ENCODE measurements at places on chromosomes 7 and 10. TPM values are rescaled to one million over a fixed set of nuclear protein-coding genes. Genes with fewer than 3 reads are reported as not detected.

The MMD2 gene
- not detected for total RNA-seq

The UCN3 gene
- total RNA-seq: not detected

The CNNM2 gene
- 10.0 TPM for total RNA-seq

The GIMAP1 gene
- total RNA-seq: not detected

The STEAP2 gene
- total RNA-seq: 1.6 TPM

The KIF11 gene
- total RNA-seq: 70.8 TPM

The AKR1C3 gene
- total RNA-seq: not detected

DNA sequence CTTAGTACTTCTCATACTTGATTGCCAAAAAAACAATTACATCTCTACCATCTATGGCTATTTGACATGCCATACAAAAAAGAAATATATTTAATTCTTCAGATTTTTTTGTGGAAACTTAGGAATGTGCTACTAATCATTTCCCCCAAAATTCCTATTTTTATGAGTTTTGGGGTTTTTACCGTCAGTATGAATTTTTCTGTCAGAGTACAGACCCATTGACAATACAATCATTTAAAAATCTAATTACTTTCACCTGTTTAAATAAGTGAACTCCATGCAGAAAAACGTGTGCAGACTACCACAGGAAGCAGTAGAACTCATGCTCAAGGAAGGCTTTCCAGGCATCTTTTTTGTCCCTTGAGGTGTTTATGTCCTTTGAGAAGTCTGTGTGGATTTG lies 48.8 kb upstream of the FOXP2 start:
- DNase-seq: no peak

DNA sequence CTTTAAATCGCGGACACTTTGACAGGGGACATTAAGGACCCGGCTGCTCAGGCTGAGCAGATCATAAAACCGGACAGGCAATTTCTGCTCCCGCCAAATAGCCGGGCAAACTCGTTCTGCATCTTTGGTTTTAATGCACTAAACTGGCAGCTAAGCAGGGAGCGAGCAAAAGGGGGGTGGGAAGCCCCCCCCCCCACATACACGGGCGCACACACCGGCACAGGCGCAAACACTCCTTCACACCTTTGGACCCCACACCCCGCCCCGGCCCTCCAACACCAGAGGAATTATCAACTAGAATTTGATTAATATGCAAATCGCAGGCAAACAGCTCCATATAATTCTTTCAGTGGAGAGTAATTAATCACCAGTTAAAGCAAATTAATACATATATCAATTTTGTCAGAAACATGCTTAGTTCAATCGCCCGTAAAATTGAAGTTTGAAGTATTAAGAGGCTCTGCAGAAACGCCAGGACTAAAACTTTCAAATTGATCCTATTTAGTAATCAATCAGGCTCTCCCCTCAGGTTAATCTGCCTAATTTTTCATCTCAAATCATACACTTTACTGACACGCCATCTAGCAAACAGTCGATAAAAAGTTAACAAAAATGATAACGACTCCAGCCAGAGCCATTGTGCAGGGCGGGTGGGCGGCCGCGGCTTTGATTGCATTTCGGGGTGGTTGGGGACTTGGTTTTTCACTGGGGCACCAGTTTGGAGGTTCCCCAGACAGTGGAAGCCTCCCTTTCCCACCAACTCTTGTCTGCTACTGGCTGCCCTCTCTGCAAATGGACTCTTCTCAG lies 9.9 kb downstream of the LBX1 start:
- DNase-seq: no peak

- DNase-seq: no peak
Measured at GRCh38 chr7:70489813-70490212, 642.1 kb upstream of the GALNT17 start.

GRCh38 chr7:81272176-81272575 lies 353.3 kb upstream of the SEMA3C start:
- DNase-seq: no peak

- no peak for DNase-seq
Measured at GRCh38 chr10:84184517-84184916, 9.8 kb upstream of the CDHR1 start.

DNA sequence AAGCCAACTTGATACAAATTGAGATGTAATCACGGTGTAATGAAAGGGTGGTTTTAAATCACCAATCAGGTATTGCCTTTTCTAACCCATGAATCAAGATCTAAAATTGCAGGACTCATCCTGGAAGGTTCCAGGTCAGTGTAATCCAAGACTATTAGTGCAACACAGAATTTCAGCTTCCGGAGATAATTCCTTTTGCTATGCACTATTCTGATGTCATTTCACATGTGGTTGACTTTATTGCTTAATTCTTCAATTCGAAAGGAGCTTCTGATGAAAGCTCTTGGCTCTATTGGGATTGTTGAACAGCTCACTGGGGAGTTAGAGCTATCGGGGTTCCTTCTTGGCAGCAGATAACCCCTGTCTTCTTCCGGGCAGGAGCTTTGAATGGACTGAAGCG lies 147.4 kb upstream of the INSYN2A start:
- no peak for DNase-seq

GRCh38 chr7:18975689-18976280 lies 141.7 kb downstream of the TWIST1 start:
- no peak for DNase-seq

GRCh38 chr7:41886901-41887311 lies 184.0 kb upstream of the INHBA start:
- no peak for DNase-seq

GRCh38 chr10:96509017-96509641 lies 4.6 kb downstream of the TLL2 start:
- no peak for DNase-seq

GRCh38 chr10:7950981-7951847 lies 103.3 kb upstream of the GATA3 start:
- no peak for DNase-seq

DNA sequence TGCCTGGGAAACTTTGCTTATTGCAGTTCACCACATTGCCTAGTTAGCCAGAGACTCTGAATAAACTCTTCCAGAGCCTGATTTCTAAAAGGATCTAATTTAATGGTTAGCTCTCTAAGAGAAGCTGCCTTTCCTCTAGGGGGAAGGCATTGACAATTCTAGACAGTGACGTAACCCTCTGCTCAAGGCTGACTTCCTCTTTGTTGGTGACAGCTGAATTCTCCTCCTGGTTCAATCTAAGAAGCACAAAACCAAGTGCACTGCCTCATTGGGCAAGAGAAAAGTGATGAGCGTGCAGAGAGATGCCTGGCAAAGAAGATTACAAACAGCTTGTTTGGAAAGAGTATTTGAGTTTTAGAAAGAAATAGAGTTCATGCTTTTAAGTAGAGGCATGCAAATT lies 102.7 kb downstream of the MACC1 start:
- DNase-seq: no peak

- DNase-seq: no peak
Measured at GRCh38 chr10:48634198-48634983, 29.5 kb upstream of the ARHGAP22 start.

GRCh38 chr7:82705517-82706260 lies 262.1 kb upstream of the CACNA2D1 start:
- DNase-seq: no peak

- DNase-seq: no peak
Measured at GRCh38 chr7:105519353-105519752, 2.7 kb downstream of the PUS7 start.

- no peak for DNase-seq
Measured at GRCh38 chr10:99456931-99457288, 26.5 kb upstream of the GOT1 start.

DNA sequence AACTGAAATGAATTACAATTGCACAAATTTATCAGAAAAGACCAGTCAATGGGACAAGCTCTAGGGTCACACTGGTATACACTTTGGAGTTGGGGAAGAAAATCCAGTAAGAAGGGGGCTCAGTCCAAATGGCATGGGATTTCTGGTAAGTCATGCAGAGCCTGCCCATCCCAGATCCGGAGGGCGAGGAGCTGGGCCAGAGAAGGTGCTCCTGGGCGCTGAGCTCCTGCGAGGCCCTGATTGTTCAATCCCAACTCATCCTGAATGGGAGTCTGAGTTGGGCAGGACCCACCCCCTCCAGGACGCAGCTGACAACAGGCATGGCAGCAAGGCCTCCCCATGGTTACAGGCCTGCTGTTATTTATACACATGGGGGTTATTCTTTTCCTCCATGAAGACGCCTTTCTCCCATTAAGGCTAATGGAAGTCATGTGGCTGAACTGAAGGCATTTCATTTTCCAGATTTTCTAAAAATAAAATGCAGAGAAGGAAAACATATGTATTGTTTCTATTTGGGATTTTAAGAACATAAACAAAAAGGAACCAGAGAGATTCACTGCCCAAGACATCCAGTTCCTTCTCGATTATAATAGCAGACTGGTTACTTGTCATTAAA lies 91.1 kb upstream of the ADAM12 start:
- DNase-seq: no peak
